GM23338 (cell line): ENCODE measurements at places on chromosomes 2 and 18.

DNA sequence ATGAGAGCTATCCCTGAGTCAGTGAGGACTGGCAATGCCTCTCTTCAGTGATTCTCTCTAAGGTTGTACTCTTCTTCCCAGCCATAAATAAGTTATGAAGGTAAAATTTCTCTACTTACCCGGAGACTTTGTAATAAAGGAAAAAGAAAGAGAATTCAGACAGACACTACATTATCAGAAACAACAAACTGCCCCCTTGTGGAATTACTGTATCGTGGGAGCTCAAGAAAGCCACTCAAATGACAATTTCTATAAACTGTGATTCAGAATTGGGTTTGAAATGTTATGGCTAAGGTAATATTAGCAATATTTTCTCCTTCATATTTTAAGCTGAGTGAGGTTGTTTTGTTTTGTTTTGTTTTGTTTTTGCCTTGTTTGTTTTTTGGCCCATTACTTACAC is 155.8 kb upstream of the TANK start:
- DNase-seq: peak; percentile 40

- no peak for DNase-seq
These were observed 93.4 kb downstream of the CALCRL start for GRCh38 chr2:187354661-187355060.

- DNase-seq: no peak
These were observed 48.9 kb downstream of the PTPN4 start for GRCh38 chr2:119808516-119809147.

GRCh38 chr2:195559431-195559914 is 97.6 kb upstream of the SLC39A10 start:
- peak; percentile 79 for DNase-seq

GRCh38 chr2:175709248-175709647 is 292.8 kb downstream of the LNPK start:
- DNase-seq: peak; percentile 23

DNA sequence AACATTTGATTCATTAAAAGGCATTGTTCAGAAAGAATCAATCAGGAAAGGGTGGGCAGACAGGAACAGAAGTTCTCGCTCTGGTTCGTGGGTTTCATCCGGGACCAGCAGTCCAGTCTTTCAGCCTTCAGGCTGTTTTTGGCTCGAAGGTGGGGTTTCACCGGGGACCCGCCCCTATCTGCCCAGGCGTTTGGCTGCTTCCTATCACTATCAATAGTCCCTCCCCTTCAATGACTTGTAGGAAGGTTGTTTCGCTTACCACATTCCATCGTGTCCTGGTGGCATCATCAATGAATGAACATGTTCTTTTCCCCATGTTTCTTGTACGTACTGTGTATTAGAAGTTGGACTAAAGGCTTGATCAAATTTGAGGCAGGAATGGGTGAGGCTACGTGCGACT is 130.3 kb downstream of the NEDD4L start:
- peak; percentile 68 for DNase-seq

DNA sequence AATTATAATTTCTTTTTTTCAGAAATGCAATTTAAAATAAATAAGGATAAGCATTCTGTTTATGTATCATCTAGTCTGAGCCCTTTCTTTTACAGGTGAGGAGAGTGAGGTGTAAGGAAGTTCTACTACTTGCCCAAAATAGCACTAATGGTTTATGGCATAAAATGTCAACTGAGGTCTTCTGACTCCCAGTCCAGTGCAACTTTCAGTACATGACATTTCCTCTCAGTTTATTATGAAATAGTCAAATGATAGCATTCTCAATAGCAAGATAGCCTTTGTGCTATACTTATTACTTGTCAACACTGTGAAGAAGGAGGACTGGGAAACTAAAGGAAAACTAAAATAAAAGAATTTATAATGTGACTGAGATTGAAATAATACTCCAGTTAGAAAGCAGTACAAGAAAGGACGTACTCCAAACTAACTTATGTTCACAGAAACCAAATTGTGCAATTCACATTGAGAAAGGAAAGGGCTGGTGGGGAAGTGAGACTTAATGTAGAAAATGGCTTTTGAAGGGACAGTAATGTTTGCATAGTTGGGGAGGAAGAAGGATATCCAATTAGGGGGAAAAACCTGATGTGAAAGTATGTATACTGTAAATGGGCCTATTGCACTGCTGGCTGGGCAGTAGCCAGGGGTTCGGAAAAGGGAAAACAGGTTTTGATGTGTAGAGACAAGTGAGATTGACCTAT is 166.7 kb upstream of the ZEB2 start:
- no peak for DNase-seq

- no peak for DNase-seq
These were observed 8.5 kb downstream of the SLC66A2 start for GRCh38 chr18:79942786-79943607.

- DNase-seq: peak; percentile 35
These were observed 37.1 kb downstream of the NEMP2 start for GRCh38 chr2:190497428-190497827.

DNA sequence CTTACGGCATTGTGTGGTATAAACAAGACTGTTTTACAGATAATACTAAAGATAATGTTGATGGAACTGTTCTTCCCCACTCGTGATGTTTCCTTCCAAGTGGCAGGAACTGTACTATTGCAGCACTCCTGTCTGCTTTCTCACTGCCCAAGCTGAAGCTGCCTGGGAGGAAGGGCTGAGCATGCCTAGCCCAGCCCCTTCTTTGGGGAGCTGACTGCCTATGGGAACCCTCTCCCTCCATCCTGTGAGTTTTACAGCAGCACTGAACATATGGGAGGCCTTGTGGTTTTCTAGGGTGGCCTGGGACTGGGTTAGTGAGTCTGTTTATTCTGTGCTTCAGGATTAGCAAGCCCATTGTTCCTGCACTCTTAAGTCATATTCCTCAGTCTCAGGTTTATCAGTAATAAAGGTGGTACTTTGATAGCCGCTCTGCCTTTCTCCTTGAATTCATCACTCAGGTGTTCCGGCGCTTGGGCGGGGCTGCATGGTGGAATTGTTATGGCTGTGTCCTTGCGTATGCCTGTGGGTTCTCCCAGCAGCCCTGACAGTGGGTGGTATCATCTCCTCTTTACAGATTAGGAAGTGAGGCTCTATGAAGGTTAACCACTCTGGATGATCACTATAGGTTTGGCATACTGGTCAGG is 379.7 kb downstream of the PTPRM start:
- DNase-seq: peak; percentile 25

- peak; percentile 93 for DNase-seq
These were observed 352.0 kb downstream of the TNS1 start for GRCh38 chr2:217650716-217651360.

DNA sequence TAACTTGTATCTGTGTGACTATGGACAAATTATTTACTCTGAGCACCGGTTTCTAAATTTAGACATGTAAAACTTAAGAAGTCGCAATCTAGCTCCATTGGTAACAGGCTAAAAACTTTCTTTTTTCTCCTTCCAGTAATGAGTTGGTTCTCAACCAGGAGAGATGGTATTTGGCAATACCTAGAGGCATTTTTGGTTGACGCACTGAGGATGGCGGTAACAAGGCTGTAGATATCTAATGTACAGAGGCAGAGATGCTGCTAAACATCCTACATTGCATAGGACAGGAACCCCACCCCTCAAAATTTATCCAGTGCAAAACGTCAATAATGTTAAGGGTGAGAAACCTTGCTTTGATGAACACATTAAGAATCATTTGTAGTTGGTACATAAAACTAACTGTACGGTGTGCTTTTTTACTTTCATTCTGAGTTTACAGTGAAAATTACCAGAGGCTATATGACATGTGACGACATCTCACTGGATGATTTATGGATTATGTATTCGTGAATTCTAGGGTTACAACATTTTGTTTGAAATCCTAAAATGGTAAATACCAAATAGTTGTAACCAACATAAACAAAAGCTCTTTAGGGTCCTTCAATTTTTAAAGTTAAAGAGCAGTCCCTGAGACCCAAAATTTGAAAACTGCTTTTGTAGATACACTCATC is 91.3 kb downstream of the TLK1 start:
- no peak for DNase-seq

DNA sequence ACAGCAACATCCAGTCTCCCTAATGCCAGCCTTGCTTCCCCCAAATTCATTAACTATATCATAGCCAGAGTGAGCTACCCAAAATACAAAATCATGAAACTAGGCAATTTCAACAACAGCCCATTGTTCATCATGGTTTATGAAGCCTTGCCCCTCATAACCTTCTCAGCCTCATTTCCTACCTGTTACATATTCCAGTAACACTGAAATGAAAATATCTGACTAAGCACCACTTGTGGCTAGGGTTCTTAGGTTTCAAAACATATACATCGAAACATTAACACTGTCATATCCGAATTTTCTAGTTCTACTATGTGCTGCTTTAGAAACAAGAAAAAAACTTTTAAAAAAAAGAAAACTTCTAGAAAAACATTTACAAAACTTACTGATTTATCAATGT is 59.5 kb downstream of the ATAD2B start:
- no peak for DNase-seq

- no peak for DNase-seq
These were observed 5.7 kb downstream of the CCL20 start for GRCh38 chr2:227819398-227819697.

- DNase-seq: peak; percentile 37
These were observed 515 bp downstream of the TSHZ1 start for GRCh38 chr18:75211002-75211621.

DNA sequence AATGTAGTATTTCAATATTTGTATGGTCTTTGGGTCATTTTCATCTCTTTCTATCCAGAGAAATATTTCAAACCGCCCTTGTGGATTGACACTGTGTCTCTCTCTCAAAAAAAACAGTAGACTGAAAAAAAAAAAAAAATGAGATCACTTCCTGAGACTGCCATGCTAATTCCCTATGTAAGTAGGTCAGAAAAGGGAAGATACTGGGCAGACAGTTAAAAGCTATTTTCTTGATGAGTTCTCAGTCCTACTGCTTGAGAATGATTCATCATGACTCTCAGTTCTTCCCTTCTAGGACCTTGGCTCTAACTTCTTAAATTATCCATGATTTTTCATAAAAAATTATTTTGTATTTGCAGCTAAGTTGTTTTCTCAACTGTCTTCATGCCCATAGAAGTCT is 672.3 kb upstream of the REG3G start:
- DNase-seq: no peak
